ENCODE measurements at places on chromosomes 16 and 17. TPM values are rescaled to one million over a fixed set of nuclear protein-coding genes. Genes with fewer than 3 reads are reported as not detected.

ZNF629 gene
- 0.82 TPM for polyA plus RNA-seq

OR1A1 gene
- not detected for polyA plus RNA-seq

KCNJ2 gene
- not detected for polyA plus RNA-seq

NOTUM gene
- polyA plus RNA-seq = not detected

FBXW10B gene
- 0.07 TPM for polyA plus RNA-seq

TNFRSF12A gene
- polyA plus RNA-seq = 0.61 TPM

SLC52A1 gene
- not detected for polyA plus RNA-seq

KRTAP9-2 gene
- polyA plus RNA-seq = not detected

All from B cell (primary cell).